CD4-positive, alpha-beta T cell treated with Interleukin-1 beta for 1 hour (primary cell): ENCODE measurements at places on chromosomes 2 and 18.

GRCh38 chr18:35167332-35167731, 73.5 kb upstream of the ZNF397 start:
- no peak for DNase-seq

DNA sequence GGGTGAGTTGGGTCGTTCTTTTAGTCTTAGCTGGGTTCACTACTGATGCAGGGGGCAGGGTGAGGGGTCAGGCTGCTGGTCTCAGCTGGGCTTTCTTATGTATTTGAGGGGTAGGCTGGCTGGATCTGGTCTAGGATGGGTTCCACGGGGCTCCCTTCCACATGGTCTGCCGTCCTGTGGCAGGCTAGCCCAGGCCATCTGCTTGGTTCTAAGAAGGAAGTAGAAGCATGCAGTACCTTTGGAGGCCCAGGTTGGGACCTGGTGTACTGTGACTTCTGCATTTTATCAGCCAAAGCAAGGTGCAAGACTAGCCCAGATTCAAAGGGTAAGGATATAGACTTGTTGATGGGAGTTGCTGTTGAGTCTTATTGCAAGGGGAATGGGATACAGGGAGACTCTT, 35.5 kb upstream of the MGAT5 start:
- DNase-seq: peak; percentile 18

DNA sequence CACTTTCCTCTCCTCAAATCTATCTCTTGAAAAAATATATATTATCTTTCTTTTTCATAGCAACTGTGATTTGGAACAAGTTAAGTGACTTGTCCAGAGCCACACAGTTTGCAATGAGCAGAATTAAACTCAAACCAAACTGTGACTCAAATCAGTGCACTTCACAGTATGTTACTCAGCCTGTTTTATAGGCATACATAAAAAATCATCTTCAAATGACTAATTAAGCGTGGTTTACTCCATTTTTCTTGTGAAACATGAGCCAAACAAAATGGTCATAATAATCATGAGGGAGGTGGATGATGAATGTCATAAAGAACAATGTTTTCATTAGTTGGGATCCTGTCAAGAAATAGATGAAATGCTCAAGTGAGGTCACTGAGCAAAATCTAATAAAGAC, 6.1 kb upstream of the CCDC178 start:
- DNase-seq: no peak

DNA sequence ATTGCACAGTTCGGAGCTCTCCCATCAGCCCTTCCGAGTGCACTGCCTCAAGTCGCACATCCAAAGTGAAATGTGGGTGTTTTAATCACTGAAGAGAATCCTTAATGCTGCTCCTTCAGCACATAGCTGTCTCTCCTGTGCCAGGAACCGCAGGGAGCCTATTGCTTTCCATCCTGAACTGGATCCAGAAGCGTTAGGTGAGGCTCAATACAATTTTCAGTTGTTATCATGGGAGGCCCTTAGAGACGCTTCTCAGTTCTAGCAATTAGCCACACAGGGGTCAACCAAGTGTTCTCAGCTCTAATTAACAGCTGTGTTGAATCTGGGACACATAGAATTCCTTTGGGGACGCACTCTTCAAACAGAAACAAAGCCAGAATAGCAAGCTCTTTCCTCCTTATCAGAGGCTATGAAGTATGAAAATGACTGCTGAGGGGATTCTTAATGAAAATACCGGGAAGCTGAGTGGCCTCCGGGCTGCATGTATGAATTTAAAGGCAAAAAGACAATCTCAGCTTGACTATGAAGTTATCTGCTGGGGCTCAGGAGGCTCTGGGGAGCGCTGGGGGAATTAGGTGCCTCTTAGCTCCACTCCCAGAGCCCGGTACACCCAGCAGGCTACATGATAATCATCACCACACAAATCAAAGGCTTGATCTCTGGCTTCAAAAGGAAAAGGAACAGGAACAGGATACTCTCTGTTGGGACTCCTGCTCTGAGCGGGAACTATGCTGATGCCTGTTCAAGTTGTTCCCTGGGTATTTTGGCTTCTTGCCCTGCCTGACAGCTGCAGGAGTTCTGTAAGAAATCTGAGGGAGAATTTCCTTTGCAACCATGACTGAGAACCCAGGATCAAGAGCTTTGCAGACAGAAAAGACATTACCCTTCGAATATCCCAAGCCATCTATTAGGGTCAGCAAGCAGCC, 55.4 kb upstream of the NCOA1 start:
- DNase-seq: no peak

DNA sequence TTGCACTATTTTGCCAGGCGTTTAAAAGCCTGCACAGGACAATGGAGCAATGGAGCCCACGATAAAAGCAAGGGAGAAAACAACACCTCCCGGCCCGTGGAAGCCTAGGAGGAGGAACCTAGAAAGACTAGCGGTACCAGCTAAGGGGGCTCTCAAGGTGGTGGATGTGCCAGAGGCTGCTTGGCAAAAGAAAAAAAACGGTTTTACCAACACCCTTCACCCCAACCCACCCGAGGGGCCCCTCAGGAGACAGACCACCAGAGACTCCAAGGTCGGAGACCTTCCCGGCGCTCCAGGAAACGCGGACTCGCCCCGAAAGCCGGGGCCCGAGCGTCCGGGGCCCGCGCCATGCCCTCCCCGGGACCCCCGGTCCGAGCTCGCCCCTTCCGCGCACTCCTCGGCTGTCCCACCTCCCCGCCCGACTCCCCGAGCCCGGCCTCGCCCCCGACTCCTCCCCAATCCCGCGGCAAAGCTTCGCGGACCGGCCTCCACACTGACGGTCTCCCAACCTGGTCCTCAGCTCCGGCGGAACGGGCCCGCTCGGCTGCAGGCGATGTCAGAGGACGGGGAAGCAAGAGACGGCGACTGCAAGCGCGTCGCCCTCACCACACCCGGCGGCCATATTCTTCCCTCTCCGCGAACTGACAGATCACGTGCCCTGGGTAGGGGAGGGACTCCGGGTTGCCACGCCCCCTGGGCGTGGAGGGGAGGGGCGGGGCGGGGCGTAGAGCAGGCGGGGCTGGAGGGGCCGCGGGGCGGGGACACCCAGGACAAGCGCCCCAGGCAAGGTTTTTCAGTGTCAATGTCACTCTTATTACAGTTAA, at the start of gene KIDINS220:
Gene KIDINS220, minus strand, starts transcription at position 643 of the 824 bp plus-strand sequence. CDS start 10,520 bp downstream, outside the sequence.
- peak; percentile 90 for DNase-seq

DNA sequence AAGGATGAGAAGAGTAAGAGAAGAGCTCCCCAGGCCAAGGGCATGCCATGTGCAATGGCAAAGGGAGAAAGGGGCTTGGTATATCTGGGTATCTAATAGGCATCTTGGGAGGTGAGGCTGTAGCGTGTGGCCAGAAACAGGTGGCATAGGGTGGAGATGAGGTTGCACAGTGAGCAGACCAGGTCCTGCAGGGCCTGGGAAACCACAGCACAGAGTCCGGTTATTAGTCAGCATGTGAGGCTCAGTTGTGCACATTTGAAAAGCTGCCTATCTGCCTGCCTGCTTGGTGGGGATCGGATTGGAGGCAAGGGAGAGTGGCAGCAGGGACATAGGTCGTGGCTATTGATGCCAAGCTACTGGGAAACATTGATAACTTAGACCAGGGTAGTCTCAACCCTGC, 190.6 kb downstream of the TPGS2 start:
- DNase-seq: no peak

- DNase-seq: no peak
Measured at GRCh38 chr2:158021226-158021625, 80.5 kb upstream of the UPP2 start.

DNA sequence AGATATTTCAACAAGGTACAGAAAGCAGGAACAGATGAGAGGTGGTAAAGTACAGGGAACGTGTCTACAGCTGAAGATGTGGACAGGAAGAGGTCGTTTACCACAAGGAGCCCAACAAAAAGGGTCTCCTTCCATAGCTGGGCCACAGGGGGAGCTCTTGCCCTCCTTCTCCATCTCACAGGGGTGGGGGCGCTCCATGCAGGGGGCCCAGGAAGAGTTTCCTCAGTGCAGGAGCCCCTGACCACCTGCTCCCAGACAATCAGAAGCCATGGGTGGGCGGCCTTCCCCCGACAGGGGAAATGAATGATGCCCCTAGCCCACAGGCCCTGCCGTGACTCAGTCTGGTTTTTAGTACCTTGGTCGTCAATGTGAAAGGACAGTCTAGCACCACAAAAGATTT, 163.6 kb upstream of the ZNF516 start:
- DNase-seq: no peak

- no peak for DNase-seq
Measured at GRCh38 chr2:40178171-40178778, 273.6 kb downstream of the SLC8A1 start.

GRCh38 chr18:7333025-7333562, 102.2 kb downstream of the LRRC30 start:
- no peak for DNase-seq

DNA sequence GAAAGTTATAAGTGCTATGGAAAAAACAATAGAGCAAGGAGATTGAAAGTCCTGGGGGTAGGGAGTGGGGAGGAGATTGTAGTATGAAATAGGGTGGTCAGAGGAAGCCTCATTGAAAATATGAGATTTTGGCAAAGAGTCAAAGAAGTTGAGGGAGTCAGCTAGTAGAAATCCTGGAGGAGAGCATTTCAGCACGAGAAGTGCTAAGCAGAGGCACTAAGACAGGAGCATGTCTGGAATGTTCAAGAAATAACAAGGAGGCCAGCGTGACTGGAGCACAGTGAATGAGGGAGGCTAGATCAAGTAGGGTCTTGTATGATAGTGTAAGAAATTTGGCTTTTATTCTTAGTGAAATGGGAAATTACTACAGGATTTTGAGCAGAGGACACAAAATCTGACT, 2.1 kb upstream of the TSPYL6 start:
- no peak for DNase-seq

GRCh38 chr18:12328179-12328823, 20.3 kb downstream of the TUBB6 start:
- no peak for DNase-seq

DNA sequence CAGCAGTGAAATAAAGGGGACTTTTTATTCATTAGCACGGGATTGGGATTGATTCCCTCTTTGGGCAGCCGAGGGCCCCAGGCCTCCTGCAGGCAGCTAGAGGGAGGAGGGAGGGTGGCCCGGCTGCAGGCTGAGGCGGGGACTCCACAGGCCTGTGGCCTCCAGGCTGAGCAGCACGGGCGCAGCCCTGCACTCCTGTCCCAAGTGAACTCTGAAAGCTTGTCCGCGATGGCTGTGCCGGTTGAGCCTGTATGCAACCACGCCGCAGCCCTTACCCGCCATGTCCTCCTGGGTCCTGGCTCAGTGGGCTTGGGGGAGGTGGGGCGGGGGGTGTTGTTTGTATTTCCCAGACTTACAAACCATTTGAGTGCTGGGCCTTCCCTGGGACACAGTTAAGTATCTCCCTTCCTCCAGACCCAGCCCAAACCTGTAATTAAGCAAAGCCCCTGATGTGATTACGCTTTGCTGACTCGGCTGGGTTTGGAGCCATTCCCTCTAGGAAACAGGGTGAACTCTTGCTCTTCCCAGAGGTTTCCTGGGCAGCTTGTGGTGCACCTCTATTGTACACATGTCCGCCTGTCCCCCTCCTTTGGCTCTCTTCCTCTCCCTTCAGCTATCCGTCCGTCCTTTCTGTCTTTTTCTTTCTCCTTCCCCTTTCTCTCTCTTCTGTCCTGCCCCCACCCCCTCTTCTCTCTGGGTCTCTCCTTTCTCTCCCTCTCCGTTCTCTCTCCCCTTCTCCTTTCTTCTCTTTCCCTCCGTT, 5.3 kb downstream of the GLI2 start:
- no peak for DNase-seq

DNA sequence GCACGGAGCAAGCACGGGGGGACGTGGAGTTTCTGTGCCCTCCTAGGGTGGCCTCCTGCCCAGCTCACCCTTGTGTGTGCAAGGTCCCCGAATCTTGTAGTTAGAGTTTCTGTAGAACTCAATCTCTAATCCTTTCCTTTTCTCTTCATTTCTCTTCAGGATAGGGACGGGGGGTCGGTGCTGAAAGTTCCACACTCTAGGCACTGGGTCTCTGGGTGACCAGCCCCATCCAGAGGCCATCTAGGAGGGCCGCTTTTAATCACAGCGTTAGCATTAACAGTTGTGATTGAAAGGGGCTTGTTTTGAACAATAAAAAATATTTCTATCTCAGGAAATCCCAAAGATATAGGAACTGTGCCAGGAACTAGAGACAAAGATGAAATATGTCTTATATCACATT, 10.5 kb downstream of the SOCS6 start:
- DNase-seq: no peak

DNA sequence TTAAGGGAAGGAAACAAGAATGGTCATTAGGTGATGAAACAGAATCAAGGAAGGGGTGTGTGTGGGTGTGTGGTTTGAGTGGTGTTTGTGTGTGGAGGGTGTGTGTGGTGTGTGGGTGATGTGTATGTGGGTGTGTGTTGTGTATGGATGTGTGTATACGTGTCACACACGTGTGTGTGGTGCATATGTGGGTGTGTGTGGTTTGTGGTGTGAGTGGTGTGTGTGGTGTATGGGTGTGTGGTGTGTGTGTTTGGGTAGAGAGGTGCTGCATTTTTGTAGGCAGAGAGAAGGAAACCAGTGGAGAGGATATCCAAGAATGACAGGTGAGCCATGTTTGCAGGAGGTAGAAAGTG, 1.1 kb upstream of the CEP192 start:
- DNase-seq: peak; percentile 42

DNA sequence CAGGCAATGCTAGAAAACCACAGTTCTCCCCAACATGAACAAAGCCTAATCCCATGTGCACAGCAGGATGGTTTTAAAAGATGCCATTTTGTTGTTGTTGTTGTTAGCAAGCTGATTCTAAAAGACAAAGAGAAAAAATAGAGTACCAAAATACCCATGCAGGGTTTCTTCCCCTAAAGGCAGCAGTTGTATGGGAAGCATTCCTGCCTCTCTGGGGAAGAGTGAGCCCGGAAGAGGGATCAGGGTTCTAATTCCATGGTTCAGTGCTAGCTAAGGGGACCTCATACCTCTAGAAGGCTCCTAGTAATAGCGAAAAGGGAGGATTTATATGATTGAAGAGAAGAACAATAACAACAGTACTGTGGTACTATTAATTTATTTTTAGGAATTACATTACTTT, 327.6 kb downstream of the DPP10 start:
- no peak for DNase-seq

DNA sequence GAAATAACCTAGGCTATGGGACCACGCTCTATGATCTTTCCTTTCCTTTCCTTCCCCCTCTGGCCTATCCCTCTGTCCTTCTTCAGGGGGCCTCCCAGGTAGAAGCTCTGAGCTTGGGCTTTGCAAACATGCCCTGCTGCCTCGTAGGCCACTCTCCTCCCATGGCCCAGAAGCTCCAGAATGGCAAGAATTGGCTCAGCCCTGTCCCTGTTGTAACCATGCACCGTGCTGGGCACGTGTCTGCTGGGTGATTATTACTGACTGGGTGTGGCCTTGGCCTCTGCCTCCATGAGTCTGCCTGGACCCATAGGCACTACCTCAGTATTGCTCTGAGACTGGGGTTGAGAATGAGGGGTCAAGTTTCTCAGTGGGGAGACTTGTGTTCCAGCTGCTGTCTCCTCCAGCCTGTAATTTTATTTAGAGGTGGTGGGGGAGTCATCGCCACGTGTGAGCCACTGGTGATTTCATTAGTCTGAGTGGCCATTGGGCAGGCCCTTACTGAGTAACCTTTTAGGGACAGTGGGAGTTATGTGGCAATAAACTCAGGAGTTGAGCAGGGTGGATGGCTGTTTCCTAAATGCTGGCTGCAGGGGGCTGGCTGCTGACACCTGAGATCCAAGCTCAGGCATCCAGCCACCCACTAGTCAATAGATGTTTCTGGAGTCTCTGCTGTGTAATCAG, 157.9 kb downstream of the CLIP4 start:
- no peak for DNase-seq
